ENCODE measurements at places on chromosomes 3 and 15.
A peak's percentile ranks its signal among the peaks of the same experiment; 100 is the strongest.

GRCh38 chr3:151946606-151947005 is 73.2 kb downstream of the SUCNR1 start:
- no peak for DNase-seq

DNA sequence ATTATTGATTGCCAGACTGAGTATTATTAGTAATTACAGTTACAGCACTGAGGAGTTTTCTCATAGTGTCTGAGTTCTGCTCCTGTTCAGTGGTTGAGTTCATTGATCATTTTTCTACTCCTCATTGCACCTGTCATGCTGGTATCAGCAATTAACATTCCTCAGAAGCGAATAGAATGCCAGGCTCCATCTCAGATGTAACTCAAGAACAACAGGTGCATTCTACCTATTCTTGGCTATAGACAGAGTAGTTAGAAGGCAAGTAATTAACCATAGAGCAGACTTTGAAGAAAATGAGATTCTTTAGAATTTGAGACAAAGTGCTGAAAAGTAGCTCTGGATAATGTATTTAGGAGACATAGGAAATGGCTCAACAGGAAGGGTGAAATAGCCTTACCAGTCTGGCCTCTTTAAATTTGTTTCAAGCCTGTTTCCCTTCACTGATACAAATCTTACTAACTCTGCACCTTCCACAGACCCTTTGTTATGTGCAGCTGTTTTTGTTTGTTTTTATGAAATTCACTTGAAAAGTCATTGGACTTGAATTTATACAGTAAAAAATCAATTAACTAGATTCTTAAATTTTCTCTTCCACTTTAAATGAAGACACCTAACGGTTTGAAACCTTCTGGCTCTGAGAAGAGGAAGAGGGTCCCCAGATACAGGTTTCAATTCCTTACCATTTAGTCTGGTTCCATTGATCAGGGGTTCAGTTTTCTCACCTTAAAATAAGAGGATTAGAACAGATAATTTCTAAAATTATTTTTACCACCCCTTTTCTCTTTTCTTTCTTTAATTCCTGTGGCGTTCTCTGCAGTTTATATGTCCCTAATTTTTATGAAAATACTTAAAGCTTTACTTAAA is 109.6 kb downstream of the FNDC3B start:
- no peak for DNase-seq

DNA sequence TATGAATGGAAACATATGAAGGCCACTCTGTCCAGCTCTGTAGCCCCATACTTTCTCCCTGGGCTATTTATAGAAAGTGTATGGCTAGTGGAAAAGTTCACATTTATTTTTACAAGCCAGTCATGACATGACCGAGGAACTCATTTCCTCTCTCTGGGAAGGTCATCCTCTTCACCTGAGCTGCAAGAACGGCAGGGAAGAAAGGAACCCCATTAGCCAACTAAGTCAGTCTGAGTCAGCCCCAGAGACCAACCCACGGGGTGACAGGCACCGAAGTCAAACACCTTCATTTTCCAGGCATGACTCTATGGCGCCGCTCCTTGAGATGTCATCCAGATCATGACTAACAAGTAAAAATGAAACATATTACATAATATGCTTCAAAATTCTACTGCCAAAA is 4.8 kb downstream of the PAQR9 start:
- DNase-seq: no peak

DNA sequence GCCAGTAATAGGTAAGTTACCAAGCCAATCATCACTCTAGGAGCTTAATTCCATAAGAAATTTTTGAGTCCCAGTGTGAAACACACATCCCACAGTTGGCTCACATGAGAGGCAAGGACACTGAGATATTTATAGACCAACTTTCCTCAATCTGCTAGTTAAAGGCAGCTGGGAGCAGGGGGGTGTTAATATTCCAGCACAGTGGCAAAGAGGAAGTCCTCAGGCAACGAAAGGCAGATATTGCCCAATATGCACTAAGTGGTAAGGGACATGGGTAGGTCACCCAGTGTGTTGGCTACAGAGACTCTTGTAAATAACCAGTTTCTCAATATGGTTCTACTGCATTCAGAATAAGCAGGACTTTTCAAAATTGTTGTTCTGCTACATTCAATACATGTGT is 61.0 kb downstream of the TOP2B start:
- DNase-seq: peak; percentile 58

DNA sequence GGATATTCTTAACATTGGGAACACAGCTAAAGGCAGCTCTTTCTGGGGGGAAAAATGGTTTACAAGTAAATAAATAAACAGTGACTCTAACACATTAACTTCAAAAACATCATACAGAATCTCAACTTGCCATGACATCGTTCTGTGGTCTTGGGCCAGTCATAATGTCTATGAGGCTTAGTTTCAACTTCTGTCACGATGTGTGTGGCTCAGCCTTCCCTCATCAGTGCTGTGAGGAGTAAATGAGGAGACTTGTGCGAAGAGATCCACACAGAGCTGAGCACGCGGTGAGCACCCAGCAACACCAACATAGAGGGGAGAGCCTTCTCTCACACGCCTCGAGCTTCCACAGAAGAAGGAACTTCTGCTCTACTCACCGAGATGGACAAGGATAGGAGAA is 49.0 kb downstream of the DZIP1L start:
- no peak for DNase-seq

GRCh38 chr3:183159333-183159732 is 3.2 kb downstream of the LAMP3 start:
- no peak for DNase-seq

GRCh38 chr3:72962317-72962716 is 34.3 kb upstream of the PPP4R2 start:
- DNase-seq: no peak

- DNase-seq: peak; percentile 84
Observed at GRCh38 chr3:30597131-30597768, 9.2 kb upstream of the TGFBR2 start.

DNA sequence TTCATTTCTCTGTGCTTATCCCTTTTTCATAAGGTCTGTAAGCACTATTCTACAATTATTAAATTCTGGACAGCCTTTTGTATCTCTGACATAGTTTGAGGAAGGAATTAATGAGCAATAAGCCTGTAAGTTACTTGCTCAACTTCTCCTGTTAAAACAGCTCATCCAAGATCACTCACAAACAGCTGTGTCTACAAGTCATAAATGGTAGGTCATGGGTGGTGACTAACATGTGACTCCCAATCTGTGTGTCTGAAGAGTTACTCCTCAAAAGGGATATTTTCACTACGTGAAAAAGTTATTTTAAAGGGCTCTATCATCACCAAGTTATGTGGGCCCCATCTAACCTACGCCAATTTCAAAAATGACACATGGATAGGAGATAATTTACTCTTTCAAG is 145.2 kb upstream of the CBLB start:
- DNase-seq: peak; percentile 99

DNA sequence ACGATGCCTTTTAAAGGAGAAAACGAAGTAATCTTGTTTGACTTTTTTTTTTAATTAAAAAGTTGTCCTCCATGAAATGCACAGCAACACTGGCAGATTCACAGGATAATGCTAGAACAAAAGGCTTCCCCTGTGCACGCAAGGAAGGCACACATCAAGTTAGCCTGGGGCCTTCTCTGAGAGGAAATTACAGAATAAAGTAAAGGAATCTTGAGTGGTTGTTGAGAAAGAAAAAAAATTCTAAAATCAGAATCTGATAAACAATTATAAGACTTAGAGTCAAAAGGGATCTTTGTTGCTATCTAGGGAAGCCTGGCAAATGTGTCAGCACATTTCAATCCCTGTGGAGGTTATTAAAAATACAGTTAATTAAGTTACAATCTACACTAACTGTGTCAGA is 946.0 kb downstream of the IGSF11 start:
- no peak for DNase-seq

DNA sequence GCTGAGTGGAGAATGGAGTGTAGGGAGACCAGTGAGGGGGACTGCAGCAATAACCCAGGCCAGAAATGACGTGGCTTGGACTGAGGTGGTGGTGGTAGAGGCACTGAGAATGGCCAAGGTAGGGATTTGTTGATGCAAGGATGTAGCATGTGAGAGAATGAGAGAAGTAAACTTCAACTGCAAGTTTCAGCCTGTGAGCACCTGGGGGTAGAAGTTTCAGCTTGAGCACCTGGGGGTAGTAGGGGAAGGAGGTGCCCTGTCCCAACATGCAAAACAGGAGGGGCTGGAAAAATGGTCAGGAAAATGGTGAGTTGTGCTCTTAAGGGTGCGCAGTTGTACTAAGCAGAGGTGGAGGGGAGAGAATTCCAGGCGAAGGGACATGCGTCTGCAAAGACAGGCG is 31.0 kb downstream of the IL16 start:
- DNase-seq: no peak

GRCh38 chr15:73246898-73247297 is 121.9 kb downstream of the HCN4 start:
- DNase-seq: no peak

DNA sequence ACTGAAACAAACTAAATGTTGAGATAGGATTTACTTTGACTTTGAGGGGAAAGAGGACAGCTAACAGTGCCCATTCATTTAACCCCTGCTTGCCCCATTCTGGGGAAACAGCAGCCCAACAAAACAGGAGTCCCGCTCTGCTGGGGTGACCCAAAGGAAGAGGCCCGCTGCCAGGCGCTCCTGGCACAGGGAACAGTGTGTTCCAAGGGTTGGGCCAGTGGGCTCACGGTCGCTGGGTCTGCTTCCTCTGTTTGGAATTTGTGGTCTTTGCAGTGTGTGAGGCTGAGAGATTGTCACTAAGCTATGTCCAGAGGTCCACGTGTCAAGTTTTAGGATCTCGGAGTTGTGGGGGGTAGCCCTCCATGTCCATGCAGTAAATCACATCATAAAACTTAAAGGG is 250.4 kb upstream of the C2CD4B start:
- DNase-seq: no peak

DNA sequence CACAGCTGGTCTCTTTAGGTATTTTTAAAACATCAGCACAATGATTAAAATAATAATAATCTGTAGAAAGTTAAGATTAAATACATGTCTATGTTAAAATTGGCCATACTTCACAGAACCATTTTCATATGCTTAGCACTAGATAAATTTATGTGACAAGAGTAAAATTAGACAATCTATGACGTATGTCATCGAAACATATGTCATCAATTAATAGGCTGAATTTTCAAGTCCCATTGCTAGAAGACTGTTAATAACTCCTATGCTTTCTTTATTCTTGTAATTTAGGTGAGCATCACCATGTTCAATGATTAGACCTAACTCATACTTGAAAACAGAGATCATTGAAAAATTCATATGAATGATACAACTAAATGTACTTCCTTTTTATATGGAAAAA is 593.3 kb upstream of the KCNMB2 start:
- no peak for DNase-seq

GRCh38 chr3:160069986-160070385 is 81.4 kb downstream of the IL12A start:
- no peak for DNase-seq

DNA sequence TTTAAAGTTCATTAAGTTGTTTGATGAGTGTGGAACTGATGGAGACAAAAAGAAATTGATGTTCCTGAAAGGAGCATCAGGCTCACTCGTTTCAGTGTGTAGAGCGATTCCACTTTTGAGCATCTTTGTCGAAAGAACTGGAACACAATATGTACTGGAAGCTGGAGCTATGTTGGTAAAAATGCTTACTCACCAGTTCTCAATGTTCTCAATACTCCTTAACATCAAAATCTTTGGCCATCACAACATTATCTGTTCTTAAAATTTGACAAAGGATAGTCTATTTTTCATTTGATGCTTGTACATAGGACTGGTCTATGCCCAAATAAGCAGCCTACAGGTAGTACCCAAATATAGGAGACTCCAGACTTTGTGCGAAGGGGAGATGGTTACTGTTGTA is 18.7 kb downstream of the RYR3 start:
- no peak for DNase-seq

DNA sequence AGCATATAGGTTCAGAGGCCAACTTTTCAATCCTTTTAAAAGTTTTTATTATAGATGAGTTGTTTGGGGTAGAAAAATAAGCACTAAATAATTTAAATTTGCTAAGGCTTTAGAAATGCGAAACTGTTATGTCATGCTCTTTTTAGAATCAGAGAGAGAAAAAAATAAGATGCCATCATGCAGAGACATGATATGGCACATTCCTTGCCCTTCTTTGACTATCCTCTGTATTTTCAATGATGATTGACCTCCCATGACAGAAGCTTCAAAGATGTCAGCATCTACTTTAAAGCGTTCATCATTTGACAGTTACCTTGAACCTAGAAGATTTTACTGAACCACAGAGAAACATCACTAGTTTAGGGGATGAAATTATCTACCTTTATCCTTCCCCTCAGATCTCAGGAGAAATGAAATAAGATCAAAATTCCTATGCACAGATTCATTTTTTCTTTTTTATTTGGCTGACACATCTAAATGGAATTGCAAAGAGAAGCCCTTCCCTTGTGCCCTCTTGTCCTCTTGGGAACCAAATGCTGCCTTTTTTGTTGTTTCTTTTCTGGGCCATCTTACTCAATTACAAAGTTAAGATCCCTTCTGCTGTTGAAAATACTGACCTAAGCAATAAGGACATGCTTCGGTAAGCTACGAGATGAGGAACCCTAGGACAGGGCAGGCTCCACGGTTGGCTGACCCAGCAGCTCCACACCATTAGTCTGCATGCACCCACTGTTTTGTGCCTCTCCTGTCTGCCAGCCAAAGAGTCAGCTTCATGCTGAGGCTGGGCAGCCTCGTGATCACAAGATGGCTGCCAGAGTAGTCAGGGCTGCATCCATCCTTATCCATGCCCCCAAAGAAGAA is 289.7 kb upstream of the TPM1 start:
- DNase-seq: peak; percentile 77

- DNase-seq: no peak
Observed at GRCh38 chr15:51853998-51854397, 24.5 kb downstream of the TMOD3 start.

DNA sequence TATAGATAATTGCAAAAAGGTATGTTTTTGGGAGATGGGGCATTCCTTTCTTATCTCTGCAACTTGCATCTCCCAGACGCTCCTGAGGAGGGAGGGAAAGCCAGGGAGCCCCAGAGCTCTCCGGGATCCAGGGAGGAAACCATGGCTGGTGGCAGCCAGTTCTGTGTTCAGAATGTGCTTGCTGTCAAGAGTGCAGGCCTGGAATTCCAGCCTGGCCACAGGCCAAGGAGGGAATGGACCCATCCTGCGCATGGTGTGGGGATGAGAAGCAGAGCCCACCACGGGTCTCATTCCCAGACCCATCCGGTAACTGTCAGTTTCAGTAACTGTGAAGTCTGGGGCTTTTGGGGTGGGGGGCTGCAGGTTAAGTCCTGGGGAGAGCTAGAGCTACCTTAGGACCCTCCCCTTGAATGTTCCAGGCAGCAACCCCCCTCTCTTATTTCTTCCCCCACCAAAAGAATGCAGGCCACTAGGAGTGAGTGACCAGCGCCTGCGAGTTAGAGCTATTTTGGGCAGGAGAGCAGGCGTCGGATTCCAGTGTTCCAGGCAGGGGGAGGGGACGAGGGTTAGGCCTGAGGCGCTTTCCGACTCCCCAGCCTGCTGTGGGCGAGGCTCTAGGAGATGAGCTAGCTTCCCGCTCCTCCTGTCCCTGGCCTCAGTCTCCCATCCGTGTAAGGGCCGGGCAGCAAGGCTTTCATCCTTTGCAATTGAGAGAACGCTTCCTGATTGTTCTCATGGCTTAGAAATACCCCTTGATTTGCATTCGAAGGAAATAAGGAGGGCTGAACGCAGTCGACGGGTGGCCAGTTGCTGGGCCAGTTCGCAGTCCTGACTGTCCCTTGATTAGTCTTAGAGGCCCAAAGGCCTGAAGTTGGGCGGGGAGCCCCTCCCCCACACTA is 781 bp upstream of the DAG1 start:
- DNase-seq: peak; percentile 80

- DNase-seq: no peak
Observed at GRCh38 chr15:69451951-69452691, 497 bp upstream of the RPLP1 start.

- DNase-seq: no peak
Observed at GRCh38 chr15:46701896-46702295, 1015.4 kb upstream of the SEMA6D start.

Data from LHCN-M2 (cell line).